ENCODE measurements at places on chromosomes 11 and 22.

DNA sequence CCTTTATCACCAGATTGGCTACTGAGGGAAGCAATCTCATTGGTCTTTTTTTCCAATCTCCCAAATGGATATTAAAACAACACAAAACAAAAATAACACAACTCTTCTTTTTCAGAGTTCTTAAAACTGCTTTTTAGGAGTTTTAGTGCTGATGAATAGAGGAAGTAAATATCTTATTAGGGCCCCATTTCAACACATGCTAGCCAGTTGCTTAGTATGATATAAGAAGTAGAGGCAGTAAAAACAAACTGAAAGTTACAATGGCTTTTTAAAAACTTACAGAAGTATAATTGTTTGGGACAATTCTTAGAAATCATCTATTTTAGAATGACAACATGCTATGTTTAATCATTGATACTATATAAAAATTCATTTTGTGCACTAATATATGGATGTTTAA, 3.4 kb downstream of the C11orf71 start:
- no peak overlapping the region for H3K27ac ChIP-seq
- H3K4me3 ChIP-seq: no peak overlapping the region
- DNase-seq: no peak
- peaks cover 30% of the 10 kb centered on the region for H3K4me1 ChIP-seq
- 0 out of 2 replicates have a peak, but pooled peaks cover 2% of the 10 kb centered on the region for H3K36me3 ChIP-seq
- H3K27me3 ChIP-seq: no peaks in the 10 kb centered on the region

GRCh38 chr11:7571640-7572000, 57.8 kb downstream of the PPFIBP2 start:
- DNase-seq: peak; percentile 61
- no peaks in the 10 kb centered on the region for H3K36me3 ChIP-seq
- no peak overlapping the region for H3K4me3 ChIP-seq

GRCh38 chr11:106400949-106401570, 323.6 kb downstream of the AASDHPPT start:
- H3K4me3 ChIP-seq: no peak overlapping the region
- H3K27ac ChIP-seq: no peak overlapping the region
- DNase-seq: no peak

DNA sequence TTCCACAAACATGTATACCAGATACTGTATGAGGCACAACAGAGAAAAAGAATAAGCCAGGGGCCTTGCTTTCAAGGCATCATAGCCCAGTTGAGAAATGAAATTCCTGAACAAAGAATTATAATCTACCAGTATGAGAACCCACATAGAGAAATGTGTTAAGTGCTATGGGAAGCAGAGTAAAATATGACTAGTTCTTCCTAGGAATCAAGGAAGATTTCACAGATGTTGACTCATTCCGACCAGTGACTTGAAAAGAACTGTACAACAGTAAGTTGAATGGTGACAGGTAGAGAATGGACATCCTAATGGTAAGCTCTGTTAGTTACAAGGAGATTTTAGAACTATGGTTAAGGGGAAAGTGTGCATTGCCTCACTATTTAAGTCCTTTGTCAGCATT, 102.6 kb downstream of the TRIM44 start:
- H3K27ac ChIP-seq: no peak overlapping the region
- no peaks in the 10 kb centered on the region for H3K36me3 ChIP-seq
- DNase-seq: no peak
- no peaks in the 10 kb centered on the region for H3K4me1 ChIP-seq
- no peak overlapping the region for H3K4me3 ChIP-seq

DNA sequence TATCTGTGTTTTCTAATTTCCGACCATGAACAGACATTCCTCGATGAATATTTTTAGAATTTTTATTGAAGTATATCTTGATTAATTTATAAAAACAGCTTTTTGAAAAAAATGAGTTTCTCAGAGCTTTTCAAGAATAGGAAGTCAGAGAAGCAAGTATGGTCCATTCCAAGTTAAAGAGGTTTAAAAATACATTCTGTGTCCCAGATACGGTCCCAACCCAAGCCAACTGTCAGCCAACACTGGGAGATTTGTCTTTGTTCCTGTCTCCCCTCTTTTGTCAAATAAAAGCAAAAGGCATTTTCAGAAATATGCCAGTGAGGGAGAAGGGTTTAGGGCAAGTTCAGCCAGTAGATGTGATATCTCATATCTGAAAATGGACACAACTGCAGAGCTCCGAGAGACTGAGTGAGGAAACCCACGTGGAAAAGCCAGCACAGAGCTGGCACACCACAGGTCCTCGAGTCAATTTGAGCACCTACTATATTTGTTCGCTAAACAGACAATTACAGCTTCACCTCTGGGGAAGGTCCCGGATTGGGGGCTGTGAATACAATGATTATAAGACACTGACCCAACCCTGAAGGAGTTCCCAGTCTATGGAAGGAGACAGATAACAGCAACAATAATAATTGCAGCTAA, 59.8 kb downstream of the C11orf91 start:
- peaks cover 24% of the 10 kb centered on the region for H3K4me1 ChIP-seq
- DNase-seq: no peak
- H3K36me3 ChIP-seq: 0 out of 2 replicates have a peak, but pooled peaks cover 4% of the 10 kb centered on the region
- H3K27ac ChIP-seq: no peak overlapping the region

DNA sequence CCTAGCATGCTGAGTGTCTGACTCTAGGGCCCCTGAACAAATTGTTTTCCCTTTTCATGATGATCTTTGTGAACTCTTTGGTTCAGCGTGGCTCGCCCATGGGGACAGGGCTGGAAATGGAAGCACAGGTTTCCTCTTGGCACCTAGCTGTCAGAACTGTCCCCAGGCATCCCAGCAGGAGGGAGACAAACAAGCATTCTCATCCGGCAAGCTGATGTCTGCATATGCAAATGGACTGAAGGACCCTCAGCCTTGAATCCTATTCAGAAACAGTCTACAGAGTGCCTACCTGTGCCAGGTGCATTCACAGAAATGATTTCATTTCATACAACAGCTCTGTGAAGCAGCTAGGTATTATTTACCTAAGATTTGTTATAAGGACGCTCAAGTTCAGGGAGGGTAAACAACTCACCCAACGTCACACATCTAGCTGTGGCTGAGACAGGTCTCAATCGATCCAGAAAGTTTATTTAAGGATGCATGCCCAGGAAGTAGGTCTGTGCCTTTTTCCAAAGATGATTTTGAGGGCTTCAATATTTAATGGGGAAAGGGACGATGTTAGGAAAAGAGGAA, 176.4 kb downstream of the KIRREL3 start:
- DNase-seq: no peak
- H3K4me1 ChIP-seq: no peaks in the 10 kb centered on the region
- H3K27me3 ChIP-seq: peaks cover 40% of the 10 kb centered on the region
- no peak overlapping the region for H3K4me3 ChIP-seq

GRCh38 chr22:50170453-50171318, at the start of gene PANX2:
TSS of gene PANX2 (plus strand) at chr22:50170731. CDS start at chr22:50170731, 0 bp downstream.
- peaks cover 13% of the 10 kb centered on the region for H3K4me1 ChIP-seq
- H3K36me3 ChIP-seq: no peaks in the 10 kb centered on the region
- no peak within 1 kb of the TSS for H3K27ac ChIP-seq
- peak within 1 kb of the TSS; percentile 86 for H3K4me3 ChIP-seq
- no peak for DNase-seq

DNA sequence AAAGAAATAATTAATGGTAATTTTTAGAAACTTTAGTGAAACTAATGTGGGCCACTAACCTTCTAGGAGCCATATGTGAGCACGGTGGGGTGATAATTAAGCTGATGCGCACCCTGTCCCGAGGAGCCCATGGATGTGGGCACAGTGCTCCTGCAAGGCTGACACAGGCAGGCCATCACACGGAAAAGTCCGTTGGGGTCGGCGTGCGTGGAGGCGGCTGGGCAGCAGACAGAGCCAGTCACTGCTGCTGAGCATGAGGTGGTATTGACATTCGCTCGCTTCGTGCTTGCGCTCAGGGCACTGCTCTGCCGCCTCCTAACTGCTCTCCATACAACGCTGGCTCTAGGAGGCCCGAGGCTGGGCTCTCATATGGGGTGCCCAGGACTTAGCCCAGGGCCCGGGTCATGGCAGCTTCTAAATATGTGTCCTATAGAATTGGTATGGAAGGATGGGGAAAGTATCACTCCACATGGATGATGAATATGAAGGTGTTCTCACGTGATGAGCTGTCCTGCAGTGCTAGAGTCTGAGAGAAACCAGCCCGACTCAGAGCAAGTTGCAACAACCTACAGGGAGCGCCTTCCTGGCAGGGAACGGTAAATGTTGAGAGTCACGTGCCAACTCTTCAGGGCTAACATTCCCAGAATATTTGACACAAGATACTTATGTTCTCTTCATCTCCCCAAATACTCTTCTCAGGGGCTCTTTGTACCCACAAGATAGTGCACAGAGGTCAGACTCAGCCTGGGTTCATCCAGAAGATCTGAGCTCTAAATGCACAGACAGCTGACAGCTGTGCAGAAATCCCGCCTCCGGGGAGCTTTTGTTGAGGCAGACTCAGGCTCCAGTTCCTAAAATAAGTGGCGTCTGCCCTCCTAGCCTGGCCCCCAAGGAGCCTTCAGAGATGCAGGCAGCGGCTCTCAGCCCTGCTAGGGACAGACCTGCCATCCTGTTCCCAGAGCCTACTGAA, 50.6 kb upstream of the ARFGAP3 start:
- no peak for DNase-seq
- H3K27me3 ChIP-seq: no peaks in the 10 kb centered on the region
- no peaks in the 10 kb centered on the region for H3K4me1 ChIP-seq
- H3K27ac ChIP-seq: no peak overlapping the region
- peaks cover 14% of the 10 kb centered on the region for H3K36me3 ChIP-seq
- no peak overlapping the region for H3K4me3 ChIP-seq

DNA sequence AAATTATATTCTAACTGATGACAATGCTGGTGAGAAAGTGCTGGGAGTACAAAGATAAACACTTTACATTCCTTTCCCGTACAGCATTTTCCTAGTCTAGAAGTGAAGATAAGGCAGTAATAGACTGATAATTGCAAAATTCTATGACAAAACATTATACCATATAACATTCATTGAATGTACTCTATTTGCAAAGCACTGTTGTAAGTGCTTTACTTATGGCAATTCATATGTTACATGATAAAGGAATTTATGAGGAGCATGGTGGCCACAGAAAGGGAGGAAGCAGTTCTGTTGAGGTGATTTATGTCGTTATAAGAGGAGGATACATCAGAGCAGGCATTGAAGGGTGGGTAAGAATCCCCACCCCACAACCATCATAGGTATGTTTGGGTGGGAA, 434.8 kb downstream of the RAB38 start:
- H3K27ac ChIP-seq: no peak overlapping the region
- H3K4me1 ChIP-seq: no peaks in the 10 kb centered on the region
- no peak for DNase-seq

GRCh38 chr11:69307871-69308431, 14.0 kb downstream of the MYEOV start:
- H3K4me1 ChIP-seq: peaks cover 34% of the 10 kb centered on the region
- H3K27ac ChIP-seq: no peak overlapping the region
- DNase-seq: no peak
- H3K36me3 ChIP-seq: peaks cover 85% of the 10 kb centered on the region

- no peaks in the 10 kb centered on the region for H3K27me3 ChIP-seq
- H3K36me3 ChIP-seq: no peaks in the 10 kb centered on the region
- H3K4me1 ChIP-seq: 0 out of 2 replicates have a peak, but pooled peaks cover 6% of the 10 kb centered on the region
- no peak overlapping the region for H3K4me3 ChIP-seq
Measured at GRCh38 chr11:73995247-73995646, 12.6 kb upstream of the UCP2 start.

DNA sequence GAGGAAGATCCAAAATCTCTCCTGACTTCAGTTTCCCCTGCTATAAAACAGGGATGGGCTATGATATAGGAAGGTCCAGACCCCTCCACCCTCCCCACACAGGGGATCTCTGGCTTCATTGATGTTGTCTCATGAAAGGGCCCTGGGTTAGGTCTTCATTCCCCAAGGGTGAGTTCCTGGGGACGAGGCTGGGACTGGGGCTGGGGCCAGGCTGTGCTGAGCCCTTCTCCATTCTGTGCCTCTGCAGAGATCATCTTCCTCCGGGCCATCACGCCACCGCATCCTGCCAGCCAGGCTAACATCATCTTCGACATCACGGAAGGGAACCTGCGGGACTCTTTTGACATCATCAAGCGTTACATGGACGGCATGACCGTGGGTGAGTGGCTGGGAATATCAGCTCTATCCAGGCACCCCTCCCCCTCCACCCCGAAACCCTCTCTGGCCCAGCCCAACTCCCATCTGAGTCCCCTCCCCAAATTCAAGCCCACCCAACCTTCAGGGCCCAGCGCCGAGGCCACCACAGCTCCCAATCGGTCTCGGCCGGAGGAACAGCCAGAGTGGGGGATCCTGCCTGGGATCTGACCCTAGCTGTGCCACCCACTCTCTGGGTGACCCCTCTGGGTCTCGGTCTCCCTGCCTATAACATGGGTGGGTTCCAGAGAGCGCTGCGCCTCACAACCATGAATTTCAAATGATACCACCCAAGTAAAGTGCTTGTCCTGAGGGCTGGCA, 74.2 kb downstream of the FBLN1 start:
- no peak overlapping the region for H3K27ac ChIP-seq
- no peak overlapping the region for H3K4me3 ChIP-seq
- no peak for DNase-seq
- H3K36me3 ChIP-seq: no peaks in the 10 kb centered on the region
- H3K4me1 ChIP-seq: peaks cover 10% of the 10 kb centered on the region

DNA sequence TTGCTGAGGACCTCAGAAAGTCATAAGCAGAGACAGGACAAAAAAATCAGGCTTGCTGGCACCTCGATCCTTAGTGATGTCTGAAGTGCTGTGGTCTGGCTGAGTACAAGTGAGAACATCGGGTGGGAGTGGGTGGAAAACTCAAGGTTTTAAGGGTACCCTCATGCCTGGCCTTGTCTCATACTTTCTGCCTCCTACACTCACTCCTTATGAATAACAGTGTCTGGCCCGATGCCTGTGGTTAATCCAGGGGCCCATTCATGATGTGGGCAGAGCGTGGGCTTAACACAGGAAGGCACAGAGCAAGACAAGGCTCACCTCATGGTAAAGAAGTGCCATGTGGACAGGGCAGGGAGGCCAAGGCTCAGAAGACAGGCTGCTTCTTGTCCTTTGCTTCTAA, 11.0 kb upstream of the UCP3 start:
- H3K27me3 ChIP-seq: no peaks in the 10 kb centered on the region
- H3K27ac ChIP-seq: peak overlapping the region; percentile 79
- H3K36me3 ChIP-seq: 0 out of 2 replicates have a peak, but pooled peaks cover 15% of the 10 kb centered on the region
- no peak for DNase-seq
- H3K4me1 ChIP-seq: peaks cover 34% of the 10 kb centered on the region
- H3K4me3 ChIP-seq: no peak overlapping the region

DNA sequence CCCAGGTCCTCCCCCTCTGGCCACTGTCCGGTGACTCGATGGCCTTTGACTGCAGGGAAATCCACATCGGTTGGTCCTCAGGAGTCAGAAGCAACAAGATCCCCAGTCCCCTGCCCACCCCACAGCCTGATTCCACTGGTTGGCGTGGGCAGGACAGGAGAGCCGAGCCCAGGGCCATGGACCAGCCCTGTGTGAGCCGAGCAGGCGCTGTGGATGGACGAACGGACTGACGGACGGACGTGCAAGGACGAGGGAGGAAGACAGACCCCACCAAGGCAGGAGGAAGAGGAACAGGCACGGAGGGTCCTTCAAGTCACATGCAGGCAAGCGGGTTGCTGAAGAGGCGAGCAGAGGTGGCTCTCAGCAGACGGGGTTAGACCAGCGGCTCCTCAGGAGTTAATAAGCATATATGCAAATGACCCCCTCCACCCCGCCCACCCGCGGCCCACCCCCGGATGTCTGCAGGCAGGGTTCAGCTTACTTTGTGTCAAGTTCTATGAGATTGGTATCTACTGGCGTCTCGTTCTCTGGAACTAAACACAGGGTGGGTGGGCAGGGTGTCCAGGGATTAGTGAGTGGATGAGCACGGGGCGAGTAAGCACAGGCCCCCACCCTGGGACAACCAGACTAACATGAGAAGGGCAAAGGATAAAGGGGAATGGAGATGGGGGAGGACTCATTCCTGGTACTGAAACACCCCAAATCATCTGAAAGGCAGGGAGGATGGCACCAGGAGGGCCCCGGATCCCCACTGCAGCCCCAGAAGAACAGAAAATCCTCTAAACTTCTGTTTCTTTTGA, 26.8 kb downstream of the TPBGL start:
- no peaks in the 10 kb centered on the region for H3K36me3 ChIP-seq
- no peak overlapping the region for H3K4me3 ChIP-seq
- H3K4me1 ChIP-seq: peaks cover 6% of the 10 kb centered on the region
- H3K27me3 ChIP-seq: no peaks in the 10 kb centered on the region
- no peak overlapping the region for H3K27ac ChIP-seq

All from PC-9 (cell line).